ENCODE measurements at places on chromosomes 12 and 14.

DNA sequence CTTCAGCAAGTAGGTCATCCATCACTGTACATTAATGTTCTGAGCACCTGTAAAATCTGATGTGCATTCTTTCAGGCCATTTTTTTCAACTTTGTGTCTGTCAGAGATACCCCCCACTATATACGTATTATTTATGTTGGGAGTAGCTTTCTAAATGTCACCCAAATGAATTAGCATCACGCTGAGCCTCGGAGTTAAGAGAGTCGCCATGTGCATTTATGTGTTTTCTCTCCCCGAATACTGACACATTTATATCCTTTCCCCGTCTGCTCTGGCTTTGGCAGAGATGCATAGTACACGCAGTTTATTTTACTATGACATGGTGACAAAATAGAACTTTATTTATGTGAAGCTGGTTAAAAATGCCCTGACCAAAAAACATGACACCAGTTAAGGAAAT is 216.4 kb downstream of the SLC25A21 start:
- no peak for DNase-seq

DNA sequence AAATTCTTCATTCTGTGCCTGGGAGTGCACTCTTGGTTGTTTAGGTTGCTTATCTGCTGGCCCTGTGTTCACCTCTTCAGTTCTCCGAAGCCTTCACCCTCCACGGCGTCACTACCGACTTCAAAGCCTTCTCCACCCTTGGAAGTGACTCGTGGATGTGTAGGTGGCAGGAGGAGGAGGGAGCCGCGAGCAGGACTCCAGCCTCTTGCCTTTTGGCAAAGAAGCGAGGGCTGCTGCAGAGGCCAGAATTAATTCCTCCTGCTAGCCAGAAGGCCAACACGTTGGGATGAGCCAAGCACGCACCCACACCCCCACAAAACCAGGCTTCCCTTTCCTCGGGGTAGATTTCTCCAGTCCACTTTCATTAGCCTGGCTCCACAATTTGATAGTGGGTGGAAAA is 86.5 kb downstream of the TBX5 start:
- DNase-seq, result no peak

- no peak for DNase-seq
Observed at GRCh38 chr12:52682381-52682660, 2.1 kb upstream of the KRT1 start.

DNA sequence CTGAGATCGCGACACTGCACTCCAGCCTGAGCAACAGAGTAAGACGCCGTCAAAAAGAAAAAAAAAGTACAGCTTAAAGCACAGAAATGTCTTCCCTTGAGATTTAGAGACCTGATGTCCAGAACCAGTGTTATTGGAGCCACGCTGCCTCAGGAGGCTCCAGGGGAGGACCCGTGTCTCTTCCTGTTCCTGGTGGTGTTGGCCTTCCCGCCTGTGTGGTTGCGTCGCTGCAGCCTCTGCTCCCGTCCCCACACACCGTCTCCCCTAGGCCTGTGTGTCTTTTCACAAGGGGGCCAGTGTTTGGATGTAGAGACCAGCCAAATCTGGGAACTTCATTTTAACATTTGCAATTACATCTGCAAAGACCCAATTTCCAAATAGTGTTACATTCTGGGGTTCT is 8.6 kb upstream of the FBRSL1 start:
- DNase-seq, result no peak

GRCh38 chr14:91890291-91890749 is 23.0 kb upstream of the TC2N start:
- peak; percentile 61 for DNase-seq

- DNase-seq, result peak; percentile 94
Observed at GRCh38 chr14:76773188-76773885, 12.1 kb downstream of the VASH1 start.

DNA sequence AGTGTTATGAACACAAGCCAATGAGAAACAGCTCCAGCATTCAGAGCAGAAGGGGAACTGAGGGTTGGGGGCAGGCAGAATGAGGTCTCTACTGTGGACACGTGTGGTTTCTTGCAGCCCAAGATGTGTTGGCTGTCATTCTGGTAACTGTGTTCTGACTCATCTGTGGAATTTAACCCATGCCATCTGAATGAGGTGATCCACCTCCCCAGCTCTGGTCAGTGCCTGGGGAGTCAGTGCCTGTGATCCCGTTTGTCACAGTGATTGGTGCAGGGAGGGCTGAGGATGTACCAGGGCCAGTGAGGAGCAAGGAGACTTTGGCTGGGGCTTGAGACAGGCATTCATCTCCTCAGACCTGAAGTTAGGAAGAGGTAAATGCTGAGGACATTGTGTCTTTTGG is 216.8 kb downstream of the MSRB3 start:
- peak; percentile 76 for DNase-seq

GRCh38 chr12:12983420-12984035 is 16.5 kb downstream of the HEBP1 start:
- peak; percentile 62 for DNase-seq

- peak; percentile 71 for DNase-seq
Observed at GRCh38 chr12:14239350-14239934, 126.0 kb upstream of the ATF7IP start.

- peak; percentile 6 for DNase-seq
Observed at GRCh38 chr12:26323673-26324072, 128.3 kb downstream of the SSPN start.

DNA sequence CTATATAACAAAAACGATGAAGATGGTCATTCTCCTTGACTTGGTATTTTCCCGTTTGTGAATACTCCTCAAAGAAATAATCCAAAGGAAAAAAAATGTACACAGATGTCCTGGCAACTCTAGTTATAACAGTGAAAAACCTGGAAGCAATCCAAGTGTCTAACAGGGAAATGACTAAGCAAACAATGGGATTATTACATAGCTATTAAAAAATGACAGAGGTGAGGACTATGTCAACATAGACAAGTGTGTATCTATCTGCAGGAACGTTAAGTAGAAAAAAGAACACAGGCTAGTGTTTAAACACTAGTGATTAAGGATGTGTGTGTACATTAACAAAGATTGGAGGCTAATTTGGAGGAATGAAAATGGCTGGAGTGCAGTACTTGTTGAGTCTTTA is 5.9 kb upstream of the APOLD1 start:
- DNase-seq, result peak; percentile 82

DNA sequence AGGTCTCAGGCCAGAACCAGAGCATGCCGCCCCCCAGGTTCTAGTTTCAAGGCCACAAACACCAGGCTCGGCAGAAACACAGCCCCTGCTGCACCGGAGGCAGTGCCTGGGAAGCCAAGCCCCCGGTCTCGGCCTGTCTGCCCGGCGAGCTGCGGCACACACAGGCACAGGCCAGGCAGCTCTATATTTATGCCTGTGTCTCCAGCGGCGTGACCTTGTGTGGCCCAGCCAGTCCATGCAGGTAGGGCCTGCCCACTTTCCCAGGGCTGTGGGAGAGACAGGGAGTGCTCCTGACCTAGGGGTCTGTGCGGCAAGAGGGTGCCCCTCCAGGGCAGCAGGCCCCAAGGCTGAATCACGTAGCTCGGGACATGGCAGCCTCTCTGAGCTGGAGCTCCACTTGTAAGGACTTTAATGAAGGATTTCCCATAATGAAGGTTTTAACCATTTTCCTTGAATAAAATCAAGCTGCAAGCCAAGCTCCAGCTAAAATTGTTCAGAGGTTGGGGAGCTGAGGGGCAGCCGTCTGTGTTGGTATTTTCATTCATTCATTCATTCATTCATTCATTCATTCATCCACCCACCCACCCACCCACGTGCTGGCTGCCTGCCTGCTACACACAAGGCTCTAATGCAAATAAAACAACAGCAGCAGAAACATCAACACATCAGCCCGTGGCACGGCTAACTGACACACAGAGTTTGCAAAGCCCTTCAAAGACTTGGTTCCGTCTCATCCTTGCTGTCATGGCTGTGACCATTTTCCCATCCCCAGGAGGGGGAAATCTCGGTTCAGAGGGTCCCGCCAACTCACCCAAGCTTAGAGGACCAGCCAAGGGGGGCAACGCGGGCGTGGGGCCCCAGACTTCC is 92.0 kb downstream of the RFLNA start:
- DNase-seq, result peak; percentile 46

DNA sequence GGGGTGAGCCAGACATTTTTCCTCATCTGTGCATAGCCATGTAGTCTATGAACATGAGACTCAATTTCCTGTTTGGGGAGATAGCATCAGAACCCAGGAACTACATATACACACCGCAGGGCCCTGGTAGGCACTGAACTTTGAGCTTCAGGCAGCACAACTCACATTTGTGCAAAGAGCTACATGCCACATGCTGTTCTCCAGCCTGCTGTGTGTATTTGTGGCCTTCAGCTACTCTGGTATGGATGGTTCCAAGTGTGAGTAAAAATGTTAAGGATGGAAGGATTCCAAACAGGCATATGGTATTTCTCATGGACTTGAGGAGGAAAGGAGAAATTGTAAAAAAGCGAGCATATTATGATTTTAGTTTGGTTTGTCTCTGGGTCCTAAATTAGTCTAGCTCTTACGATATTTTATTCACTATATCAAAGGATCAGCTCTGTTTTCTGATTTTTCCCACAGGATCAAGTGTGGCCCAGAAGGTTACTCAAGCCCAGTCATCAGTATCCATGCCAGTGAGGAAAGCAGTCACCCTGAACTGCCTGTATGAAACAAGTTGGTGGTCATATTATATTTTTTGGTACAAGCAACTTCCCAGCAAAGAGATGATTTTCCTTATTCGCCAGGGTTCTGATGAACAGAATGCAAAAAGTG is 422.4 kb upstream of the OR4E1 start:
- DNase-seq, result no peak

DNA sequence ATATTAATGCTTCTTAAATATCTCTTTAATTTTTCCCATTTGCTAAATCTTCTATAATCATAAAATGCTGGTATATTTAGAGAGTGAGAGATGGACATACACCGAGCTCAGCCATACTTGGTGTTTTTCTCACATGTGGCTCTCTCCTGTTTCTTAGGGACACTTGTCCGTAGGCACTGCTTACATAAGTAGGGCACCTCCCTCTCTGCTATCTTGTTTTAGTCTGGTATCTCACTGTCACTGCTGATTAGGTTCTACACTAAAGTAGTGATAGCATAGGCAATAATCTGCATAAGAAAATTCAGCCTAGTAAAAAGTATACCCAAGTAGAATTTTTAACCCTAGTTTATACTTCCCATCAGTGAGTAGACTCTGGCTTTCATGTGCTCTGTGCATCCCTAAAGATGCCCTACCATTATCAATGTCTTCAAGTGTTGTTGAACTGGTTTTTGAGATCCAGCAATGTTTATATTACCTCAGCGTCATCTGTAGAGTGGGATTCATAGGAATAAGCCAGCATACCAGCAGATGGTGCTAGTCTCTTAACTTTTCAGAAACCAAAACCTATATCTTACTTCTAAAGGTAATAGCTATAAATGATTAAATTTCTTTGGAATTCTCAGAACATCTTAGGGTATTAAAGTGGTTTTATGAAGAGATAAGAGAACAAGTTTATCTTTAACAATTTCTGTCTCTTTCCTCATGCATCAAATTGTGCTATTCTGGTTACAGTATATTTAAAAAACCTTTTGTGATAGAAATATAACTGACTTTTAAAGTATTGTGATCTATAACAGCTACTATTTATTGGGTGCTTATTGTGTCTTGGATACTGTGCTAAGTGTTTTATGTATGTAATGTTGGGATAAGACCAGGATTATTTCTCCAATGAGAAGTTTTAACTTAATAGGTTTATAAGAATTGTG is 32.9 kb downstream of the ARID2 start:
- peak; percentile 64 for DNase-seq

DNA sequence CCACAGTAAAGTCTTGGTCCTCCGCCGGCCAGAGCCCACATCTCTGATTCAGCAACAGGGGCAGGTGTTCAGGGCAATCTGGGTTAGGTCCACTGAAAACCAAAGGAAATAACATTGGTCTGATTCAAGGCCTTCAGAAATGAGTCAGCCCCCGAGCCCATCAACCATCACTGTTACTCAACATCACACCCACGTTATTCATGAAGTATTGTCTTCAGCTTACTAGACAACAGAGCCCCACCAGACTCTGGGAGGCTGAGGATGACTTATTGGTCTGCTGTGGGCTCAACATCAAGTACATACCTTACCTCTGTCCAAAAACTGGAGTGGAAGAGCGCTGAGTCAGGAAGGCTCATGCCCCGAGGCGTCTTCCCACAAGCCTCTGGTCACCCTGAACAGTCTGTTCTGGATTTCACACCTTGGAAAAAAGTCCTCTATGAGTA is 97.5 kb downstream of the ZFP36L1 start:
- peak; percentile 100 for DNase-seq

DNA sequence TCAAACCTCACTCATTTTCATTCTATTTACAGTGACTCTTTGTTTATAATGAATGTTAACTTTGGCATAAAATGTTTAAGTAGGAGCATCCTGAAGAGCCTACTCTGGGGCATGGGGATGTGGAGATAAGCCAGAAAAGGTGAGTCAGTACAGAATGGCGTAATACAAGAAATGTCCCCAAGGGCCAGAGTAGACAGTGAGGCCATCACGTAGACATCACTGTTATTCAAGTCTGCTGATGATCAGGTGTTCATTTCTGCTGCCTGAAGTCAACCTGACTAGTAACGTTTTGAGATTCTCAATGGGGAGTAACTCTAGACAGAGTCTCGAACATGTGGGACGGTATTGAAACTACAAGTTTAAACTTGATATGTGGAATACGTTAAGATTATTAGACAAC is 47.6 kb upstream of the PKP2 start:
- no peak for DNase-seq

DNA sequence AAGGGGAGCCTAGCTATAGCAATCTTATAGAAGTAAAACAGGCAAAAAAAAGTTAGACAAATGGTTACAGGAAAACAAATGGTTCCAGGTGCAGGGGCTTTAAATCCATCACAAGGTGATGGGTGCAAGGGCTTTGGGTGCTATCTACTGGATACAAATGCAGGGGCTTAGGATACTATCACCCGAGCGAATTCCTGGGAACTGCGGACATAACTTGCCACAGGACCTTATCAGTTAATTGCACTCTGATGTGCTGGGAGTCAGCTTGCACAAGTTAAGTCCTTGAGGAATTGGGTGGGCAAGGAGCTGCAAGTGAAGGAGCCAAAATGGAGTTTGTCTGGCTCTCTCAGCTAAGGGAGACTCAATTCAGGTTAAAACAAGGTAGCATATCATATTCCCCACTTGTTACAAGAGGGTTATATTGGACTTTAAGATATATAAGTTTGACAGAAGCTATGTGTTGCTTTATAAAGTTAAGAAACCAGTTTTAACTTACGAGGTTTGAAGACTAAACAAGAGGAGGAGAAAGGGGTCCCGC is 115.0 kb upstream of the PZP start:
- no peak for DNase-seq

GRCh38 chr12:119989731-119990381 is 820 bp downstream of the BICDL1 start:
- DNase-seq, result peak; percentile 52

GRCh38 chr12:123952037-123952436 is 20.6 kb downstream of the CCDC92 start:
- no peak for DNase-seq

GRCh38 chr14:73237786-73238423 is 599 bp downstream of the PAPLN start:
- no peak for DNase-seq

- DNase-seq, result peak; percentile 84
Observed at GRCh38 chr12:6869049-6870021, 2.0 kb downstream of the TPI1 start.
